NCI-H2107 (cell line): ENCODE measurements at places on chromosomes 16 and 17.

- no peak for DNase-seq
Measured at GRCh38 chr17:55398689-55399088, 22.9 kb downstream of the MMD start.

GRCh38 chr17:66373079-66373478 is 70.7 kb downstream of the PRKCA start:
- DNase-seq, result no peak

- no peak for DNase-seq
Measured at GRCh38 chr17:13306310-13306962, 288.6 kb upstream of the ELAC2 start.

DNA sequence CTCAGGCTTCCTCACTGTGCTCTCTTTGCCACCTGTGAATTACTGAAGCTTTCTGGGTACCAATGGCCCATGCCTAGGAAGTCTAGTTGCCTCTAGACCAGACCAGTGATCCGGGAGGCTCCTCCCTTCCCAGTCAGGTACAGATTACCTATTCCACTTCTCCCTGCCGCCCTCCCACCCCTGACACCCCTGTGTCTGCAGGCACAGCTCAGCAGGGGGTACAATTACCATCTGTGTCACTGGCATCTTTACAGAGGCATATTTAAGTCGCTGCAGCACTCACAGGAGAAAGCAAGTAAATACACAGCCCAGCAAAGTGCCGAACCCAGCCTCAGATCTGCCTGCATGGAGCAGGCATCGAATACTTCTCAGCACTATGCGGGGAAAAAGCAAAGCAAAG is 5.3 kb upstream of the WSCD1 start:
- no peak for DNase-seq

- no peak for DNase-seq
Measured at GRCh38 chr17:48576479-48577309, 1.5 kb downstream of the HOXB4 start.

GRCh38 chr17:61520897-61521296 is 68.7 kb downstream of the TBX4 start:
- no peak for DNase-seq

DNA sequence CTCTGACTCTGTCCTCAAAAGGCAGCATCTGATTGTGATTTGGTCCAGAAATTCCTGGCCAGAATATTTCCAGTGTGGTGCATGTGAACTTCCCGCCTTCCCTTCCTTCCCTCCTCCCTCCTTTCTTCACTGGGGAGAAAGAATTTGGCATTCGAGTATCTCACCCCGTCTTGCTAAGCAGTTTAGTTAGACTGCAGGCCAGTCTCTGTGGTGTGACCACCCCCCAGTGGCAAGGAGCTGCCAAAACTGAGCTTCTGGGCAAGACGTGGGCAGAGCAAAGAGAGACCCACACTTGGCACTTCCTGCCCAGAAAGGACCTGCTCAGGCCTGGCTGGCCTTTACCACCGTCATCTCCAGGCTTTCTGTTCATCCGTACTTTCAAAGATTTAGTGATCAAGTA is 36.4 kb downstream of the SNX20 start:
- DNase-seq, result no peak

- no peak for DNase-seq
Measured at GRCh38 chr16:72481419-72481818, 309.5 kb upstream of the PMFBP1 start.

DNA sequence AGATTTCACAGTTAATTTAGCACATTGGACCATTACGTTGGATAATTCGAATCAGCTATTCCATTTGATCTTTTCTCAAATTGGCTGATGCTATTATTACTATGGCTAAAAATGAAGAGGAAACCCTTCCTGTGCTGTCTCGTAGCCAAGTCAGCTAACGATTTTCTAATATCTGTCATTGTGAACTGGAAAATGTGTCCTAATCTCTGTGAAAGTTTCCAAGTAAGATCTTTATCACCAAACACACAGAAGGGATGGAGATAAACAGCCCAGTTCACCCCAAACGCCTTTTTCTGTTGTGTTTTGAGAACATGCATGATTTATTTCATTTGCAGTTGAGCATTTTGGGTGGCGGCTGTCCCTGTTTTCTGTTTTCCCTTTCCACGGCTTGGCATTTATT is 312.8 kb downstream of the FOXL1 start:
- DNase-seq, result no peak

GRCh38 chr17:62652251-62653001 is 25.0 kb downstream of the MRC2 start:
- no peak for DNase-seq
